ENCODE measurements at places on chromosomes 12 and 14. TPM values are rescaled to one million over a fixed set of nuclear protein-coding genes. Genes with fewer than 3 reads are reported as not detected.

DNA sequence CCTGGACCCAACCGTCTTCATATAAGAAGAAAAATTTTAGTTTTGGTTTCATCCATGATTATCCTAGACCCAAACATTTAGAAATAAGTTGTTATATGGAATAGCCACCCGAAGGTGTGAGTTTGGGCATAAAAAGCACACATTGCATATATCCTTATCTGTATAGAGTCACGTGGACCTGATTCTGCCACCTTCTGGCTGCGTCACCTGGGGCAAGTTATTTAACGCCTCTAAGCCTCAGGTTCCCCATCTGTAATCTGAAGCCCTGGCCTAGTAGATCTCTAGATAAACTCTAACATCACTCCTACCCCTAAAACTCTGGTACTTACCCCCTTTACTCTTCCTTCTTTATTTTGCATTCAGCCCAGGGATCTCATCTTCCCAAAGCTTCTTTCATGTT, 14.3 kb upstream of the KRT5 start:
- DNase-seq, result no peak

DNA sequence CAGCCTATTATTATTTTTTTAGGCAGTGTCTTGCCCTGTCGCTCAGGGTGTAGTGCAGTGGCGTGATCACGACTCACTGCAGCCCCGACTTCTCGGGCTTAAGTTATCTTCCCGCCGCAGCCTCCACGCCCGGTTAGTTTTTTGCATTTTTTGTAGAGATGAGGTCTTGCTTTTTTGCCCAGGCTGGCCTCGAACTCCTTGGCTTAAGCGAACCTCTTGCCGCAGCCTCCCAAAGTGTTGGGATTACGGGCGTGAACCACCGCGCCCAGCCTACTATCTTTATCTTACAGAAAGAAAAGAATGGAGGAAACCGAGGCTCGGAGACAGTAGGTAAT, 507 bp upstream of the PTPN11 start:
- no peak for DNase-seq

DNA sequence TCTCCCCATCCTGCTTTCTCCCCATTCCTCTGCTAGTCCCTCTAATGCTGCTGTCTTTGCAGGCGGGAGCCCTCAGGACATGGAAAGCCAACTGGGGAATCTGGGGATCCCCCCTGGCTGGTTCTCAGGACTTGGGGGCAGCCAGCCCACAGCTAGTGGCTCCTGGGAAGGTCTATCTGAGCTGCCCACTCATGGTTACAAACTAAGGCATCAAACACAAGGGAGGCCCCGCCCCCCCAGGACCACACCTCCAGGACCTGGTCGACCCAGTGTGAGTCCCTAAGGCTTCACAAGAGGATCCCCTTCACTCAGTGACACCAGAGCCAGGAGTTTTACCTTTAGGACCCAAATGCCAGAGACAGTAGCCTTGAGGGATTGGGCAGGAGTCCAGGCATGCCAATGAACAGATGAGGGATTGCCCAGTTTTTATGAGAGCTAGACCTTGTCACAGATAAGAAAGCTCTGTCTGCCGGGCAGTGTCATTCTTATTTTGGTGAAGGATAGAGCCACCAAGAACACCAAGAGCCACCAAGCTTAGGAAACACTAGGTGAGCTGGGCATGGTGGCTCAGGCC, 8.0 kb upstream of the CPNE6 start:
- DNase-seq, result no peak

DNA sequence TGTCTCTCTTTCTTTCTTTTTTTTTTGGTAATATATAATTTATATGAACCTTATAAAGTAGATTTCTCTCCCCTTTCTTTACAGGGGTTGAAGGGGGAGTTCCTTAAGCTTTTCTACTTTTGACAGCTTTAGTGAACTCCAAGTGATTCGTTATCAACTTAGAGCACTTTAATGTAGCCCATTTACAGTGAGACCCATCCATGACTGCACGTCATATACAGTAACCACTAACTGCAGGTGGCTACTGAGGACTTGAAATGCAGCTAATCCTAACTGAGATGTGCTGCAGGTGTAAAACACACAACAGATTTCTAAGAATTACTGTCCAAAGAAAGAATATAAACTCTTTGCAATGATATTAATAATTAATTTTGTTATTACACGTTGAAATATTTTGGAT, 582 bp downstream of the LRRIQ1 start:
- DNase-seq, result no peak

- no peak for DNase-seq
These were observed 45.4 kb downstream of the SRGAP1 start for GRCh38 chr12:63889721-63890509.

DNA sequence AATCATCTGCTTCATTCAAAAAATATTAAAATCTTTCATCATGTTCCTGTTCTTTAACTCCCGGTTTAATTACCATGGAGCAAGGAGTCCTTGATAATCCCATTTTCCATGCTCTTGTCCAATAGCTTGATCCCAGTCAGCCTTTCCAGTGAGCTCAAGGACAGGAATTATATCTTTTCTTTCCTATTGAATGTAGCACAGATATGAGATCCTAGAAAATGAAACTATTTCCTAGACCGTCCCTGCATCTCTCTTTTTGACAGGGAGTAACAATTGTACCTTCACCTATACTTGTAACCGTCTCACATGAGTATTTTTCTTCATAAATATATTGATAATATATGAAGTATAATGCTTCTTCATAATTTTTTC, 35.6 kb downstream of the PIK3C2G start:
- DNase-seq, result no peak

DNA sequence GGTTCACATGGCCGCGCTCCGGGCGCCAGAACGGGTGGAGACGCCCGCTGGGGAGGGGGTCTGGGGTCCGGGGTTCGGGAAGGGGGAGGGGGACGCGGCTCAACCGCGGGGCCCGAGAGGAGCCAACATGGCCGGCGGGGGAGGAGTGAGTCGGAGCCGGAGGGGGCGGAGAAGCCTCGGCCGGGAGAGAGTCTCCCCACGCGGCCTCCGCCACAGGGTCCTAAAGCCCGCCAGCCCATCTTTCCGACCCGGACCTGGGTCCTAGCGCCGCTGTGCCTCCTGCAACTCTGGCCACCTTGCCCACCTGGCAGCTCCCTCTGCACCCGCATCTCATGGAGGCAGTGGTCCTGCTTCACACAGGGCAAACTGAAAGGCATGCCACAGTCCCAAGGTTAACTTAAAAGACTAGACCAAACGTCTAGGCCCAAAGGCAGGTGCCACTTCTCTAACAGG, at the start of gene BAZ2A:
BAZ2A (minus strand) TSS at position 147 of the 453 bp plus-strand sequence. CDS start 12,796 bp downstream, outside the sequence.
- DNase-seq, result peak; percentile 94

DNA sequence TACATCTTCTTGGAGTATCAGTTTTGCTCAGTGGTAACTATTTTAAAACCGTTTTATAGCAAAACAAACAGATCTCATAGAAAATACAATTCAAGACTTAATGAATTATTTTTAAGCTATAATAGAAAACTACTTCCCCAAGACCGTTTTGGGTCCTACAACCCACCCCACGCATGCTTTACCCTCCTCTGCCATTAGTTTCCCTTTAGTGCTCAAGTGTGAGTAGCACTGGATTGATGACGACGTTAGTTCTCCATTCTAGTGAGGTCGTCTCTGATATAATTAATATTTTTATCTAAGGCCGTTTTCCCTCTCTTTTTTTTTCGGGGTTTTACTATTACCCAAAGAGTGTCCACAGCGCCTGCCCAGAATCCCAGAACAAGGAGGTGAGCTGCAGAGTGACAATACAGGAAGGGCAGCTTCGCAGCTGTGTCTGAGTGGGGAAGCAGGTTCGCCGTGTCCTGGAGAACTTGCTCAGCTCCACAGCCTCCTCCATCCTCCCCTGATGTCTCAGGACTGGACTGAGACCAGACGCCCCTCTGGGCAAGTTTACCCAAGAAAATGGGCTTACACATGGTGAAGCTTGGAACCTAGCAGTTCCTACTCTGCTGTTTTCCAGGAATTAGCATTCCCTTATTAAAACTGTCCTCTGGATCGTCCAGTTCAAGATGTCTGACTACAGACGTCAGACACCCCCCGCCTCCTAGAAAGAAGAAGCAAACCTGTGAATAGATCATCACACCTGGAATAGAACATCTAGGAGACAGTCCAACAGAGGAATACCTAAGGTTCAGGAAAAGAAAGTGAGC, 31.9 kb upstream of the MON2 start:
- no peak for DNase-seq

Gene ACSS3
- 1.9 TPM for total RNA-seq

Gene TAS2R9
- not detected for total RNA-seq

All from mucosa of descending colon (tissue), 3 donors.